ENCODE measurements at places on chromosomes 12 and 14.

- no peak for DNase-seq
These were observed 12.6 kb downstream of the WSCD2 start for GRCh38 chr12:108141600-108142130.

DNA sequence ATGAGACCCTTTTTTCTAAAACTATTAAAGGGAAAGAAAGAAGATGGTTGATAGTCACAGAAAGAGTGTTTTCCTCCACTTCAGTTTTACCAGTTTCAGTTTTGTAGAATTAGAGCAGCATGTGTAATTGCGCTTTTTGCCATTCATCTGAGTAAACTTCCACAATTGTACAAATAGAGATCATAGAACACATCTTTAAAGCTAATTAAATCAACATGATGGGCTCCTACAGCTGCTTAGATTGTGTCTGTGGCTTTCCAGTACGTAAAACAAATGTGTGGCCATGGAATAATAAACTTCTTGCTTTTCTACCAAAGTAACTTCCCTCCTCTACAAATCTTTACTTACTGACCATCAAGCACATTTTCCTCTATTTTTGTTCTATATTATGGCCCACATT, 84.2 kb upstream of the LRIG3 start:
- no peak for DNase-seq

- no peak for DNase-seq
These were observed 513.4 kb downstream of the MED13L start for GRCh38 chr12:115763982-115764621.

DNA sequence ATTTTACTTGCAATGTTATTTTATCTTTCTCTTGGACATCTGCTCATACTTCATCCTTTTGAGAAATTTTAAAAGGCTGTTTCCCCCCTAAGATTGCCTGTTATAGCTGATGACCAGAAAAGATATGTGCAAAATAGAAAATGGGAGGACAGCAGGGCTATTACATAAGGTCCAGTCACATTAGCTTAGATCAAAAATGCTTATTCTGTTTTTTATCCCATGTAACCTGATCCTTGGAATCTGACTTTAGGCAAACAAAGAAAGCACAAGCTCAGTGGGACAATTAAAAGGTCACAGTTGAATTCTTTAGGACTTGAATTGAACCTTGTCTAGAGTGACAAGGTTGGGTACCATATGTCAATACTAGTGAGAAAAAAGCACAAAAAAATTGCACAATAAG, 65.1 kb upstream of the TRHDE start:
- no peak for DNase-seq

- DNase-seq: peak; percentile 77
These were observed 244.4 kb downstream of the ZFP36L1 start for GRCh38 chr14:68548194-68549076.

DNA sequence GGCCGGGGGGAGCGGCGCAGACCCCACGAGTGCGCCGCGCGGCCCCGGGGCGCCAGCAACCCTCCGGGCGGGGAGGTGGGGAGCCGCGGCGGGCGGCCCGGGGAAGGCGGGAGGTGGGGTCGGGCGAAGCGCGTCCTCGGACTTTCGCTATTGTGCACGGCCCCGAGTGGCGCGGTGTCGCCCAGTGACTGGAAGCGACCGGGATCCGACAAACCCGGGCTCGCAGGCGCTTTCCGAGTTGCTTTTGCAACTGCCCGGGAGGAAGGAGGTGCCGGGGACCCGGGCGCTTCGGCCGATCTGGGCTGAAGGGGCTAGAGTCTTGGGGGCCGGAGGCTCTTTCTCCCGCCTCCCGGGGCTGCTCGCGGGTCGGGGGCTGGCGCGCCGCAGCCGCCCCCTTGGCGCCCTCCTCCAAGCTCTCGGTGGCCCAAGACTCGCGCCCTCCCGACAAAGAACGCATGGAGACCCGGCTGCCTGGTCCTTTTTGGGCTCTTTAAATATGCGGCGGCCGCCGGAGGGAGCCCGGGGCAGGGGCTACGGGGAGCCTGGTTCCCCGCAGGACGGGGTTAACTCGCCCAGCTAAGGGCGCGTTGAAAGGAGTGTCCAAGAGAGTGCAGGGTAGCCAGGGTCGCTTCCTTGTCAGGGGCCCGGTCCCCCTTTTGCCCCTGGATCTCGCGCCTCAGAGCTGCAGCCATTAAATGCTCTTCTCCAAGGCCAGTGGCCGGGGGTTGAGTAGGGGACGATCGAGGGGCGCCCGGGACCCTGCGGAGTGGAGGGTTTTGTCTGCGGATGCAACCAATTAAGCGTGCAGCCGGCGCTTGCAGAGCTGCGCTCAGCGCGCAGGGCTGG, 1.4 kb downstream of the HMGA2 start:
- DNase-seq: peak; percentile 43

GRCh38 chr14:32313844-32314376, 15.2 kb upstream of the AKAP6 start:
- no peak for DNase-seq

DNA sequence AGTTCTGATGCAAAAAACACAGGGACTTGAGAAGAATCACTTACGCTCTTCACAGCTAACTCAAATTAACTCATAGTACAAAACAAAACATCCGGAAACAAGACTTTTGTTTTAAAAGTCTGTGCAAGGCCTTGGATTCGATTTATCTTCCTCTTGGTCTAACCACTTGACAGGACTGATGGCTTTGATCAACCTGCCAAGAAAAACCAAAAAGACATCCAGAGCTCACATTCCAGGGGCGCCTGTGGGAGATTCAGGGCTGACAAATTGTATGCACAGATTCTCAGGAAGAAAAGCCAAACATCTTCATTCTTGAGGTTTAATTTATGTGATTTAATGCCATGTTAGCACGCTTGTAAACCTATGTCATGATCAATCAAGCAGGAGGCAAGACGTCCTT, 129.1 kb upstream of the TMCC3 start:
- DNase-seq: no peak

GRCh38 chr12:32987512-32987911, 90.9 kb upstream of the PKP2 start:
- DNase-seq: no peak

GRCh38 chr14:32809255-32809654, 129.4 kb upstream of the NPAS3 start:
- no peak for DNase-seq

GRCh38 chr12:57099047-57099714, 10.3 kb downstream of the NAB2 start:
- DNase-seq: no peak

- DNase-seq: peak; percentile 44
These were observed 231.4 kb downstream of the PCNX1 start for GRCh38 chr14:71138448-71139293.

- DNase-seq: no peak
These were observed 9.0 kb downstream of the RHOF start for GRCh38 chr12:121784460-121784859.

GRCh38 chr14:106625186-106625585, 1098.8 kb downstream of the TMEM121 start:
- DNase-seq: no peak

GRCh38 chr14:102683399-102684297, 91.2 kb downstream of the RCOR1 start:
- no peak for DNase-seq

- no peak for DNase-seq
These were observed 81.3 kb downstream of the VEZT start for GRCh38 chr12:95298916-95299315.

- no peak for DNase-seq
These were observed 1.6 kb downstream of the LTB4R start for GRCh38 chr14:24312736-24313507.

DNA sequence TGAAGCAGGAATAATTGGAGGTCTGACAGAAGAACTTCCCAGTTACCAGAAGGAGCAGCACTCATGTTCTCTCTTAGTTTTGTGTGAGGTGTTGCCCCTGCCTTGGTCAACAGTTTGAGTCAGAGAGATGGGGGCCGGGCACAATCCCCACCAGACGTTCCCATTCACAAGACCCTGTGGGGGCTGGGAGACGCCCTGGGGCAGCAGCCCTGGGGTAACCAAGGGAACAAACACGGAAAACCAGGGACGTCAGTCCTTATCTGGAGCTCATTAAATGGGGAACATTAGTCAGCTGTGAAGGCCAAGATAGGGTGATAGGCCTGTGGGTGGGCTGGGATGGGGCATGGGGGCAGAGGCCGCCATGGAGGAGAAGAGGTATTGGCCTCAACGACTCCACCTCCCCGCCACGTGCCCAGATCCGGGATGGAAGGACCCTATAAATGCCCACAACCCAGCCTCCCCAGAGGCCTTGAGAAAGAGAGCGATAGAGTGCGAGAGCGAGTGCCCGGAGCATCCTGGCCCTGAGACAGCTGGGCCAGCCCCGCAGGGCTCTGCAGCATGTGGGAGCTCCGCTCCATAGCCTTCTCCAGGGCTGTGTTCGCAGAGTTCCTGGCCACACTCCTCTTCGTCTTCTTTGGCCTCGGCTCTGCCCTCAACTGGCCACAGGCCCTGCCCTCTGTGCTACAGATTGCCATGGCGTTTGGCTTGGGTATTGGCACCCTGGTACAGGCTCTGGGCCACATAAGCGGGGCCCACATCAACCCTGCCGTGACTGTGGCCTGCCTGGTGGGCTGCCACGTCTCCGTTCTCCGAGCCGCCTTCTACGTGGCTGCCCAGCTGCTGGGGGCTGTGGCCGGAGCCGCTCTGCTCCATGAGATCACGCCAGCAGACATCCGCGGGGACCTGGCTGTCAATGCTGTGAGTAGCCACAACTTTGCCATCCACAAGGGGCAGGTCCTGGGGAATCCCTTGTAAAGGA, at the start of gene AQP2:
AQP2 (plus strand) TSS at position 465 of the 979 bp plus-strand sequence; CDS start at position 559, 94 bp downstream.
- no peak for DNase-seq

DNA sequence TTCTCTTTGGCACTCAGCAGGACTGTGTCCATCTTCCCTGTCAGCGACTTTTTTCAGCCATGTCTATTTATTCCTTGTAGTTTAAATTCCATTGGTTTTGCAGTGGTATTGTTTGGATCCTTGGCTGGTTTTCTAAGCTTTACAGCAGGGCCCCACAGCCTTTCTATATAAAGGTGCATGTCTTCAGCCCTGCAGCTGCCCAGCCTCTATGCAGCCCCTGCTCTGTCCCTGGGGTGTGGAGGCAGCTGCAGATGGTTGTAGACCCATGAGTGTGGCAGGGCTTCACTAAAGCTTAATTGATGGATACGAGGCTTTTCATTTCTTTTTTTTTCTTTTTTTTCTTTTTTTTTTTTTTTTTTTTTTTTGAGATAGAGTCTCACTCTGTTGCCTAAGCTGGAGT, 29.7 kb downstream of the SFSWAP start:
- no peak for DNase-seq

DNA sequence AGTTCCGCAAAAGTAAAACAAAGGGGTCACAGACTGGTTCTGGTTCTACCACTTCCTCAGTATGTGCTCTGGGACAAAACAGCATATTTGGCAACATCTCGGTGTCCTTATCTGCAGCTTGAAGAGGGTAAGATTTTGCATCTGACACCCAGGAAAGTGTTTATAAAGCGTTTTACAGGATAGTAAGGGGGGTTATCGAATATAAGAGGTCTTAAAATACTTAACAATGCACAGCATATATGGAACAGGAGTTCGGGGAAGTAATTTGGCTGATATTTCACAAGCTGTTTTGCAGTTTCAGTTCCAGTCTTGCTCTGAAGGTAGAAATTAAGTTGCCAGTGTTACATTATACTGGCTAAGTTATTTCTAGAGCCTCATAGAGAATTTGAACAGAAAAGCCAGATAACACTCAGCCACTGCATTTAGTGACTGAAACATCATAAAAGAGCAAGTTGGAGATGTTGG, 904 bp upstream of the MAP4K5 start:
- no peak for DNase-seq

DNA sequence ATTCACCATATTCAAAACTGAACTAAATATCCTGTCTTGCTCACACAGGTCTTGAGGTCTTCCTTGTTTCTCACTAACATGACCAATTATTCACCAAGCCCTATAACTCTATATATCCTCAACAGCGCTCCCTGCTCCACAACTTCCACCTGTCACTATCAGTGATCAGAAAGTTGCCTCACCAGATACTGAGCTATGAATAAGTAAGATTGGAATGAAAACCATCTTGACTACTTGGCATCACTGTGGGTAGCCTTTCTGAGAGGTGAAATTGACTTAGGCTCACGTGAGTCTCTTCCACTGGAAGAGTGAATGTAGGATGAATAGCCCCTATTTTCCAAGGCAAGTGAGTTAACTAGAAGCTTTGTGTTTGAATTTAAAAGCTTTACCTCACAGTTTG, 167.1 kb downstream of the PIK3C2G start:
- peak; percentile 61 for DNase-seq

DNA sequence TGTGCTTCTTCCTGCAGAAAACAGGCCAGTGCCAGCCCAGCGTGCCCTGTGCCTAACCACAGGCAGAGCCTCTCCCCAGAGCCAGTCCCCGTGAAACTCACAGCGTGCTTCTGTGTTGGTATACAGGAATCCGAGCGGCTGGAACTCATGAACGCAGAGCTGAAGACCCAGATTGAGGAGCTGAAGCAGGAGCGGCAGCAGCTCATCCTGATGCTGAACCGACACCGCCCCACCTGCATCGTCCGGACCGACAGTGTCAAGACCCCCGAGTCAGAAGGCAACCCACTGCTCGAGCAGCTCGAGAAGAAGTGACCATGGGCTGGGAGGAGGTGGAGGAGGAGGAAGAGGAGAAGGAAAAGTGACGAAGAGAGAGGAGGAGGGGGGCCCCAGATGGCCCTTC, 41.3 kb downstream of the JDP2 start:
- no peak for DNase-seq

Data from PC-9 (cell line).